ENCODE measurements at places on chromosomes 7 and 10.

- no peak for DNase-seq
Observed at GRCh38 chr10:79585870-79586527, 24.7 kb upstream of the SFTPA1 start.

GRCh38 chr7:33423646-33424020, 294.3 kb downstream of the BBS9 start:
- DNase-seq: no peak

DNA sequence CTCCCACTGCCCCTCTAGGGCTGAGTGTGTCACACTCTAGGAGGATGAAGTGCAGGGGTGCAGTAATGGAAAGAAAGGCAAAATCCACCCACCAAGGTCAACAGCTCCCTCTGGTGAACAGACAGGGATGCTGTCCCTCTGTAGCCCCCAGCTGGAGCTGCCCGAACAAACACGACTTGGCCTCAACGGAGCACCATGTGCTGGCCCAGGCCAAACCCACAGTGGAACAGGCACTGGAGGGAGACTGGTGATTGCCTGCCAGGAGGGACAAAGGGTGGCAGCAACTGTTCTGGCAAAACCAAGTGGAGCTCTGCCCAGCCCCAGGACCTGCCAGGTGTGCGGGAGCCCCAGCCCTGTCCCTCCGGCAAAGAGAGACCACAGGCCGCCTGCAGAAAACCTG, 20.7 kb downstream of the PDIA4 start:
- DNase-seq: no peak

- no peak for DNase-seq
Observed at GRCh38 chr7:155310425-155311114, 12.9 kb downstream of the INSIG1 start.

GRCh38 chr7:158127241-158127640, 460.4 kb downstream of the PTPRN2 start:
- DNase-seq: no peak

DNA sequence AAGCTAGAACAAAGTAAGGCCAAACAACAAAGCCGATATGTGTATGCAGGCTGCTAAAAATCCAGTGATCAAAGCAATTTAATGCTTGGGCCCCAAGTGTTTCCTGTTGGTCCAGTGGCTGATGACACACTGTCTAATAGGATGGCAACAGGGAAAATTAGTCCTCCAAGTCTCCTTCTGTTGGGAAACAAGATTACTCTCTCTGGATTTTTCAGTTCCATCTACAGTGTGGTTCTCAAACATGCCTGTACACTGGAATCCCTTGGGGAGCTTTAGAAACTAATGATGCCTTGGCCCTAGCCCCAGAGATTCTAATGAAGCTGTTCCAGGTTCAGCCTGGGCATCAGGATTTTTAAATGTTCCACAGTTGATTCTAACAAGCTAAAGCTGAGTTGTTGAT, 198.7 kb downstream of the AHR start:
- DNase-seq: no peak

DNA sequence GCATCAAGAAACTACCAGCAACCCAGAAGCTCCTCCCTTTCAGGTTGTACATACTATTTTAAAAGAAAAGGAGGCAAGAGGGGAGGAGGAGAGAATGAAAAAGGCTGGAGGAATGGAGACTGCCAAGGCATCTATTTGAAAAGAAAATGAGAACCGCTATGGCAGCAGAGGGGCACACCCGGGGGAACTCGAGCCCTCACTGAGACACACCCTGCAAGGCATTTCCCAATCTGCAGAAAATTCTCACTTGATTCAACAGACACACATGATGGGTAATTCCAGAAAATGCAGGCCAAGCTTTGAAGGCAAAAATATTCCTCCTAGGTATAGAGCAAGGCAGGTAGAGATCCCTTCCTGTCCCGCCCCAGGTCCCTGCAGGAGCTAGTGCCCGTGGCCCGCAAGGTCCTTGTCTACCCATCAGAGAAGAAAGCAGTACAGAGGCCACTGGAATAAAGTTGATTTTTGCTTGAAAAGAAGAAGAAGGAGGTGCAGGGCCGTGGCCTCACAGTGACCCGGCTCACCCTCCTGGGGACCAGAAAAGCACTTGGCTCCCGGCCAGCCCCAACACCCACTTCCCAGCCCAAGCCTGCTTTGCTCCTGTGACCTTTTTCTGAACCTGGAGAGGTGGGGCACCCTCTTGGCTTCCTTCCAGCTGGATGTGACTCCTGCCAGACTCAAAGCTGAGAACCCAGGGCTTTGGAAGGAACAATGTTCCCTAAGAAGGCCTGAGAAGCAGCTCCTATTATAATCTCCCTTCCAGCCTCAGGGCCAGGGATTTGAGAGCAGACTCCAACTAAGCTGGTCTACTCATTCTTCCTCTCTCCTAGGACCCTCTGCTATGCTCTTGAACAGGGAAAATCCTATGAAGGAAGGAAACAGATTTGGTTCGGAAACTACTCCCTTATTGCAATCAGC, 6.2 kb upstream of the PIK3CG start:
- no peak for DNase-seq

- peak; percentile 89 for DNase-seq
Observed at GRCh38 chr7:108146070-108146842, 16.1 kb upstream of the LAMB4 start.

- no peak for DNase-seq
Observed at GRCh38 chr7:13879994-13880686, 109.3 kb downstream of the ETV1 start.

DNA sequence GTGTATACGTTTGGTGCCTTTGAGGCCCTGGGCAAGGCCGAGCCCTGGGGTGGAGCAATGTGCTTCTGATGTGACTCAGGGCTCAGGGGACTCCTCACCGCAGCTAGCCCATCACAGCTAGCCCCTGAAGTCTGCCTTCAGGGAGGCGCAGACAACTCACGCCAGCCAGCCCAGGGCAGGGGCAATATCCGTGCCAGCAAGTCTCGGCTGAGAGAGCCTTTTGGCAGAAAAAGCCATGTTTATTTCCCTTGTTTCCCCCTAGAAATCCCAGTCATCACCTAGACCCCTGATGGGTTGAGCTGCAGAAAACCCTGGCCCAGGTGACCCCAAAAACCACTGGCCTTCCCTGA, 90.4 kb downstream of the CHST15 start:
- no peak for DNase-seq

GRCh38 chr10:71218046-71218650, 5.8 kb downstream of the UNC5B start:
- DNase-seq: peak; percentile 64

DNA sequence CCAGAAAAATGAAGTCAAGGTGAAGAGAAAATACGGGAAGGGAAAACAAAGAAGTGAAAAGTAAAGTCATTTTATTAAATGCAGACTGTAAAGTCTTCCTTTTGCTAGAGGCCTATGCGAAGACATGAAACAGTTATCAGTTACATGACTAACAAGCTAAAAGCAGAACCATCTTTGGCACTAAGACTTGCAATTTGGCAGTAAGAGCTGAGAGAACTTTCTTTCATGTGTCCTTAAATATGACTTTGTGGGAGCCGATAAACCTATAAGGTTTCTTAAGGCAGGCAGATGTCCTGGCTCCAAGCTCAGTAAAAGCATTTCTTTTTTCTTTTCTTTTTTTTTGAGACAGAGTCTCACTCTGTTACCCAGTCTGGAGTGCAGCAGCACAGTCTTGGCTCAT, 10.4 kb downstream of the ANLN start:
- DNase-seq: no peak

DNA sequence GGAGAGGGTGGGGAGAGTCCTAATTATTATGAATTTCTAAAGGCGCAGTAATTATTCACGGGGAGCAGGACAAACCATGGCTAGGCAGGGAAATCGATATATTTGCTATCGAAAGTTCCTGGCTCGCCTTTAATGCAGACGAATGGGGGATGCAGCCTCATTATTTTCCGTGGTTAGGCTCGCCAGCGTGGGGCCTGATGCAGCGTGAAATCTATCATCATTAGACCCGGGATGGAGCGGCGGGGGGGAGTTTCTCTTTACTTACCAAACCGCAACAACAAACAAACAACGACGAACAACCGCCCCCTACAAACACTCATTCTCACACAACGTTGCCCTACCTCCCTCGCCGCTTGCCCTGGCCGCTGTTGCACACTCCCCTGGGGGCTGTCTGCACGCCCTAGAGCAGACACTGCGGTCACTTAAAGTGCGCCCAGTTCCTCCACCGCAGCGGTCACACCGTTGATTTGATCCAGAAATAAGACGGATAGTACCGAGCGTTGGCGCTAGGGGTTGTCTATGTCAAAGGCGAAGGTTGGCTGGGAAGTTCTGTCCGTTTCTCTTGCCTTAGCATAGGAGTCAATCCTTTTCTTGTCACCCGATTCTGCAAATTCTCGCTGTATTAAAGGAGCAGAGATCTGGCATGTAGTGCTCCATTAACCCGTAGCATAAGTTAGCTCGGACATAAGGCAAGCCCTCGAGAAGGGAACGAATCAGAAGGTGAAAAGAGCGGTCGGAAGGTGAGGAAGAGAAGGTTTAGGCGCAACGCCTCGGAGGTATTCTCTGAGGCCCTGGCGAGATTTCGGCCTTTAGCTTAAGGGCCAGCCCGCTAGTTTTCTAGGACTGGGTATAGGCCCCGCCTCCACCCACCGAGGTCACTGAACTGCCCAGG, 10.4 kb downstream of the NXPH1 start:
- DNase-seq: no peak

DNA sequence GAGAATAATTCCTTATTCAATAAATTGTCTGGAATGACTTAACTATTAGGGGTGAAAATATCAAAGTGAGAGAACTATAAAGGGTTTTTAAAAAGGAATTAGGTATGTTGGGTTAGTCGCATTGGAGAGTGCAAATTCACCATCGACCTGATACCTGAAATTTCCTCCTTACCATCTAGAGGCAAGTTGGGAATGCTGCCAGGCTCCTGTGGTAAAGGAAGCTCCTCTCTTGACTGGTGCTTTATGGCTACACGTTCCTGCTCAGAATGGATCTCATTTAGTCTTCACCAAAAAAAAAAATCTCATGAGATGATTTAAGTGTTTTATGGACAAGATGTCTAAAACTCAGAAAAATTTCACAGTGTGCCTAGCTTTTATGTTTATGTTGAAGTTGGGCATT, 129.8 kb downstream of the EGFR start:
- no peak for DNase-seq

- peak; percentile 40 for DNase-seq
Observed at GRCh38 chr10:96857301-96858012, 25.4 kb downstream of the LCOR start.

- no peak for DNase-seq
Observed at GRCh38 chr10:71039551-71039950, 151.2 kb upstream of the PCBD1 start.

- DNase-seq: no peak
Observed at GRCh38 chr7:41449286-41449685, 253.6 kb downstream of the INHBA start.
